ENCODE measurements at places on chromosomes 5 and 9.

DNA sequence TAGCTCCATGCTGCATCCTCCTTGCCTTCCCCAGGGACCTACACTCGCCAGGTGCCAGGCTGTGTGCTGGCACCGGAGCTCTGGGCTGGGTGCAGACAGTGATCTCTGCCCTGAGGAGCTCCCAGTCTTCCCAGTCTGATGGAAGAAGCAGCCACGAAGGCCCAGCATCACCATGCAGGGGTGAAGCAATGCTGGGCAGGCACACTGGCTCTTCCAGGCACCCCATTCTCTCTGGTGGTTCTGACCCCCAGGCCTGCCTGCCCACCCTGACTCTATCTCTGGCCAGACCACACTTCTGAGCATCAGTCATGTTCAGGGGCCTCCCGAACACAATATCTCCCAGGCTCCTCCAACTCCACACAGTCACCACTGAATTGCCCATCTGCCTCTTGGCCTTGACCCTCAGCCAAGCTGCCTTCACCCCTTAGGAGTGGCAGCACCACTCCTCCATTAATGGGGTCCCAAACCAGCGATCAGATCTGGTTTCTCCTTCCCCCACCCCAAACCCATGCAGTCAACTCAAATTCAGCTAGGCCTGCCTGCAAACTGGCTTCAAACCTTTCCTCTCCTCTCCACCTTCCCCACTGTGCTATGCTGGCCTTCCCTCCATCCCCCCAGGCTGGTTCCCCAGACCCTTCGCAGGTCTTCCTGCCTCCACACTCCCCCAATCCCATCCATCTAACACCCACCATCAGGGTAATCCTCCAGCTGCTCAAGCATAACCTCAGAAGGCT is 102.7 kb upstream of the MVB12B start:
- no peak for DNase-seq

DNA sequence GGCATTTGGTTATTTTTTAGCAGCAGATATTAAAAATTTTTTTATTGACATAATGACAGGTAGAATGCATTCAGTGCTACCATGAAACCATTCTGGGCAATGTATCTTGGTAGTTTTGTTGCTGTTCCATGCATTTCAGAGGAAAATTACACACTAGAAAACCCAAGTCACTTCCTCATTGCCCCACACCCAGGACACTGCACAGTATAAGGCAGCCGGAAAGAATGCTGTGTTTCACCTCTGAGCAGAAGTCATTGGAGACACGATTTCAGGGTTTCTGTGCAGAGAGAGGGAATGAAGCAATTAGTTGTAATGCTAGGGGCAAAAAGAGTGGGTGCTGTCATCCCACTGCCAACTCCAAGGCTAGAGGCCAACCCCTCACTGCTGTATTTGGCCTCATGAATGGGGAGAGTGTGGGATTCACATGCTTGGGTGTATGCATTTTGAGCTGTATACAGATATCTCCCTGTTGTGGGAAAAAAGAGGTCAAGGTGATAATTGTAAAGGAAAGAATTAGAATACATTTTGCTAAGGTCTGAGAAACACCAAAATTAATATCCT is 290.5 kb downstream of the BNC2 start:
- DNase-seq = no peak

DNA sequence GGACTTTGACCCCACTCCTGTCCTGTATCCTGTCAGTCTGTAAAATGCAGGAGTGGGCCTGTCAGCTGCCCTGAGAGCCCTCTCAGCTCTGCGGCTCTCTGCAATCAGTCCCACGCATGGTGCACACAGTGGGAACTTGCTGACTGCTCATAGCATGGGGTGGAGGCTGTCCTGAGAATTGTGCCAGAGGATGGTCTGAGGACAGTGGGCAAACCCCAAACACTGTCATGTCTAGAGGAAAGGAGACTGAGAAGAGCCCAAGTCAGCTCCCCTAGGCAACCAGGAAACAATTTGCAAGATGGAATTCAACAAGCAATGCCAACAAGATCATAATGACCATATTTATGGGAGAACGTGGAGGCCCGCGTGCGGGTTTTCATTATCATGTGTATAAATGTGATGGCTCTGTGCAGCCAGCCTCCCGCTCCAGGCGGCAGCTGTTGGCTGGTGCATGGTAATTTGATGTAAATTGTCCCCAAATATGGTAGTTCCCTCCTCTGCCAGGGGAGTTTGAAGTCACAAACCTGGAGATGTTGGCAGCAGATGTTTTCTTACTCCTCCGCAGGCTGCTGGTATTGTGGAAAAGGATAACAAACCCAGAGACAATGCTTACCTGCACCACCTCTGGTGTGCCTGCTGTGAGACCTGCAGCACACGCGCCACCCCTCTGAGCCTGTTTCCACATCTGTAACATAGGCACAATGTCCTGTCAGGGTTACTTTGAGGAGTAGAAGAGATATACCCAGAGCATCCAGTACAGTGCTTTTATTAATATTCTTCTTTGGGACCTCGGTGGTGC is 39.8 kb upstream of the ALDH1B1 start:
- DNase-seq = no peak

GRCh38 chr9:98201749-98202148 is 9.3 kb upstream of the CORO2A start:
- DNase-seq = no peak

- DNase-seq = no peak
Observed at GRCh38 chr5:1875843-1876659, 6.7 kb downstream of the IRX4 start.

- no peak for DNase-seq
Observed at GRCh38 chr9:76198336-76198735, 195.9 kb downstream of the RFK start.

GRCh38 chr9:111798786-111799185 is 4.0 kb upstream of the SHOC1 start:
- DNase-seq = no peak

GRCh38 chr9:112726428-112726827 is 8.5 kb upstream of the INIP start:
- no peak for DNase-seq

DNA sequence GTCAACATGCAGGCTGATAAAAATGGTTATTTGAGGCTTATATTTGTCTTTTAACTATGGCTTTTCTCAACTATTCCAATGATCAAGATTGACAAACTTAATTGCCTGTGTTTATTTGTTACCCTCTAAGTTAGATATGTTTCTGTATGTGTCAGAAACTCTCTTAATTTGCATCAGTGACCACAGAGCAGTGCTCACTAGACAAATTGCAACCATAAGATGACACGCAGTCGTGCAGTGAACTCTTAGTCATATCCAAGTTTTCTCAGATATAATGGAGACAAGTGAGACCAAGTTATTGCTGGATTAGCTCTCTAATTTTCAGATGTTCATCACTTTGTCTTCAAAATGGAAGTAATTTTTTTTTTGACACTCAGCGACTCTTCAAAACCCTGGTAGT is 342.2 kb upstream of the RFX3 start:
- no peak for DNase-seq

DNA sequence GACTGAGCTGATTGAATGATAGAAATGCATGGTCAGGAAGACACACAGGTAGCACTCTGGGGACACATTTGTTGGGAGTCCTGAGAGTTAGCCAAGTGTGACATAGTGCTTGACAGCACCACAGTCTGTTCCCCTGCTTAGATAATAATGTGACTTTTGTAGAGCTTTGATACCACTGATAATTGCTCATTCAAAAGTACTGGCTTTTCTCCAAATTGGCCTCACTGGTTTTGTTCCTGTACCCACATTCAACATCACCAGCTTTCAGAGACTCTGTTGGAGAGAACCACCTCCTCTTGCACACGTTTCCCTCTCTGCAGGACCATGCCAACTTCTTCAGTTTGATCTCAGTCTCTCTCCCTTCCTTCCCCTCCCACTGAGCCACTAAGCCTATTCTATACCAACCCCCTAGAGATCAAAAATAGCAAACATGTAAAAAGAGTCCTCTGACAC is 52.5 kb upstream of the IL7R start:
- no peak for DNase-seq
